ENCODE measurements at places on chromosomes 11 and 22.

GRCh38 chr11:122406466-122406865 lies 249.1 kb upstream of the UBASH3B start:
- DNase-seq, result no peak

GRCh38 chr22:19105867-19106802 lies 16.1 kb downstream of the DGCR2 start:
- DNase-seq, result peak; percentile 31

- DNase-seq, result no peak
These were observed 580.5 kb downstream of the INSC start for GRCh38 chr11:15695096-15695721.

GRCh38 chr11:68398995-68399851 lies 61.3 kb upstream of the PPP6R3 start:
- DNase-seq, result no peak

GRCh38 chr22:31857247-31857646 lies 87.1 kb upstream of the YWHAH start:
- no peak for DNase-seq

DNA sequence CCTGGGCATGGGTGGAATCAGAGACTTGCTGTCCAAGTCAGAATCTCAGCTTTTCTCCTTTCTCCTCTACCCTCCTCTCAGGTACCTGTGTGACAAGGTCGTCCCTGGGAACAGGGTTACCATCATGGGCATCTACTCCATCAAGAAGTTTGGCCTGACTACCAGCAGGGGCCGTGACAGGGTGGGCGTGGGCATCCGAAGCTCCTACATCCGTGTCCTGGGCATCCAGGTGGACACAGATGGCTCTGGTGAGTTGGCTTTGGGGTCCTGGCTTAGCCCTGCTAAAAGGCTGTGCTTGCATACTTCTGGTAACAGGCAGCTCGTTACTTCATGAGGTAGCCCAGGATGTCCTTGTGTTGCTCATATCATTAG lies 10.7 kb downstream of the MCM5 start:
- DNase-seq, result no peak

GRCh38 chr22:39287076-39287725 lies 32.2 kb downstream of the RPL3 start:
- no peak for DNase-seq

- no peak for DNase-seq
These were observed 11.9 kb upstream of the PRG2 start for GRCh38 chr11:57402188-57403002.

DNA sequence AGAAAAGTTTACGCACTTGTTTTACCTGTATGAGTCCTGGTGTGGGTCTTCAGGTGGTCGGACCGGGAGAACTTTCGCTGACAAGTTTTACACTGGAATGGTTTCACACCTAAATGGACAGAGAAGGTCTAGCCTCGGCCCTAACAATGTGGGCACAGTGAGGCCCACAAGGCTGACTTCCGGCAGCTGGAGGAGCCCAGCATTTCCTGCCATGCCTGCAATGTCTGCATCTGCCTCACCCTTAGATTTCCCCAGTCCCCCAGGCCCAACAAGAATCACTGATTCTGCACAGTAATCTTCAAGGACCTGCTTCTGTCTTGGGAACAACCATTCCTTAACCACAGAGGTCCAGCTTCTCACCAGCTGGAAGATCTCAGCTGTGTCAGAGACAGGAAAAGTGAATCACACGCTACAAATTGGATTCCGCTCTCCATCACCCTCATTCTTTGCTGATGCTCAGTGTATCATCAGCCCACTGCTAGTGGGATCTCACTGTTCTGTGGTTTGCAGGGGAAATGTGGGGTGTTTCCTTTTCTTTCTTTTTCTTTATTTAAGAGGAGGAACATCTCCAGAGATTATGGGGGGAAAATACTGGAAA lies 43.3 kb downstream of the WT1 start:
- DNase-seq, result no peak

Data from cerebellar nuclear complex (tissue), 1 donor.